ENCODE measurements at places on chromosomes 7 and 10.

- no peak for DNase-seq
These were observed 40.3 kb downstream of the PITRM1 start for GRCh38 chr10:3132036-3133025.

DNA sequence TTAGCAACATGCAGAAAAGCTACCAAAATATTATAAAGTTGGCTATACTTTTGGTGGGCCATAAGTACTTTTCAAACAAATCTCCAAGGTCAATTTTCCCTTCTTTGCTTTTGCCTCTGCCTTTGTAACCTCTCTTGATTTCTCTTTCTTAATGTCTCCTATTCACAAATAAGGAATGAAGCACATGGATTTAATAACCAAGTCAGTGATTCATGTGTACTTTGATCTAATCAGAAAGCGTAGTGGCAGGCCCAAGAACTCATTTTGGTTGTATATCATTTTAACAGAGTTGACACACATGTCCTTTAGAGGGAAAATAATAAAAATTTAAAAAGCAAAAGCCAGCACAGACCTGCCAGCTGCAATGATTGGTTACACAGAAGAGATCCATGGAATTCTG lies 93.7 kb downstream of the FZD1 start:
- no peak for DNase-seq

GRCh38 chr7:25254604-25255003 lies 26.3 kb upstream of the NPVF start:
- no peak for DNase-seq

DNA sequence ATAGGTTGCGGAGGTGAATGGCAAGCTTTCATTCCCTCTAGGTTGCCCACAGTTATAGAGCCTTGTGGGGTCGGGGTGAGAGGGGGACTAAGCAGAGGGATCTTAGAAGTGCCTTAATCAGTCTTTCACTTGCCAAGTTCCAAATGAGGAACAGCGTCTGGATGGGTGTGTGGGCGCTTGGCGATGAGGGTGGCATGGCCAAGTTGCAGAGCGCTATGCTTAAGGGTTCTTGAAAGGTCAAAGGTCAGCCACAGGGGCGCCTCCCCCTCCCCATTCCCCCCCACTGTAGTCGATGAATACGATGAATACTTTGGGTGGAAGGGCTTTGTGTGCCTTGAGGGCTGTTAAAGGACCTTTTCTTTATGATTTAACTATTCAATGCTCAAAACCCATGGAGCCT lies 185.0 kb downstream of the TCF7L2 start:
- no peak for DNase-seq

All from hypothalamus (tissue), 51 donors.